ENCODE measurements at places on chromosomes 3 and 15.

DNA sequence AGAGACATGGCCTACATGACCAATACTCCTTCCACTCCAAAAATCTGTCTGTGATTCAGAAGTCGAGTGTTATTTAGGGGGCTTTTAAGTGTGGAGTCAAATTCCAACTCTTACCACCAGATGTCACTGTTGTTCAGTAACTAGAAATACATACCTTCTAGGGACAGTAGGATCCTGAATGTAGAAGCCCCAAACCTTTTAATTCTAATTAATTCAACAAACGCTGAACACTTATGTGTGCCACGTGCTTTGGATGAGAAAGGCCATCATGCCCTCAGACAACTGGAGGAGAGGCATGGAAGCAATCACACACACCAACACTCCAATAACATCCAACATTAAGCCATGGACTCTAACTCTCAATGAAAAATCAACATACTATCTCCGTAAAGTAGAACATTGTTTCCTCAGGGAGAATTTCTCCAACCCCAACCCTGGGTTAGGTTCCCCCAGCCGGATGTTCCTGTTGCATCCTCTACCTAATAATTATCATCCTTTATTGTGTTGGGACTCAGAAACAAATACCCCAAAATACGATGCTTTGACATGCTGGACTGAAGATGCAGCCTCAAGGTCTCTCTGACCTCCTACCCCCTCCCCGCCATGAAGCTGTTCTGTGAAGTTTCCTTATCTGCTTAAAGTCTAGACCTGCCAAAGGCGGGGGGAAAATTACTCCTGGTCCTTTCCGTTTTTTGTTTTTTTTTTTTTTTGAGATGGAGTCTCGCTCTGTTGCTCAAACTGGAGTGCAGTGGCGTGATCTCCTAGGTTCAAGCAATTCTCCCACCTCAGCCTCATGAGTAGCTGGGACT lies 8.0 kb upstream of the CCDC13 start:
- no peak for DNase-seq

DNA sequence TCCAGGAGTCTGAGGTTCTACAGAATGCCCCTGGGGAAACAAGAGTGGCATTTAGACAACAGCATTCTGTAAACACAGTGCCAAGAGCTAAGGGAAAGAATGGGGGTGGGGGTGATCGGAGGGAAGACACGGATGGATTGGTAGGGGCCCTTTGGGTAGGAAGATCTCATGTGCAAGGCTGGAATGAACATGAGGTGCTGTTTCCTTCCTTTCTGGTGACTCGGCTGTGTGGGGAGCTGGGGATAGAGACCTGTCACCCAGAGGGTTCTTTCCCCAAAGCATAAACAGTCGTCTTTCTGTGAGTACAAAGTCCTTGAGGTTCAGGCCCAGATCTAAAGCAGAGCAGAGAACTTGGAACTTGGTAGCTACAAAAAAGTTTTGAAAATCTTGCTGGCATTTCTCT lies 11.7 kb downstream of the TPM1 start:
- no peak for DNase-seq

GRCh38 chr15:99443768-99444446 lies 121.9 kb upstream of the MEF2A start:
- DNase-seq: no peak

GRCh38 chr3:175885231-175885766 lies 1026.2 kb downstream of the NAALADL2 start:
- no peak for DNase-seq

GRCh38 chr15:40249477-40250303 lies 10.8 kb downstream of the PAK6 start:
- no peak for DNase-seq

DNA sequence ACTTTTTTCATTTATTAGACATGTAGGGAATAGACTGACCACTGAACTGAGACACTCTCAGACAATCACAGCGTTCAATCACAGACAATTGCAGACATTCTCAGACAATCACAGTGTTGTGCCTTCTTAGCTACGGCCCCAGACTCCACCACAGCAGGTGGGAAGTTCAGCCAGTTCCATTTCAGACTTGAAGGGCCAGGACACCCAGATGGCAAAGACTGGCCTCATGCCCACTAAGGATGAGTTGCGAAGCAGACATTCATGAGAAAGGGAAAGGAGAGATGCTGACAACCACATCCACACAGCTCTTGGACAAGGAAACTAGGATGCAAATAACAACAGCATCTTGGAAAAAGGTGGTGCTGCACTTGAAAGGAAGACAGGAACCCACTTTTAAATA lies 21.9 kb upstream of the ALDH1L1 start:
- DNase-seq: no peak

GRCh38 chr3:69178838-69179739 lies 56.7 kb upstream of the LMOD3 start:
- DNase-seq: no peak

DNA sequence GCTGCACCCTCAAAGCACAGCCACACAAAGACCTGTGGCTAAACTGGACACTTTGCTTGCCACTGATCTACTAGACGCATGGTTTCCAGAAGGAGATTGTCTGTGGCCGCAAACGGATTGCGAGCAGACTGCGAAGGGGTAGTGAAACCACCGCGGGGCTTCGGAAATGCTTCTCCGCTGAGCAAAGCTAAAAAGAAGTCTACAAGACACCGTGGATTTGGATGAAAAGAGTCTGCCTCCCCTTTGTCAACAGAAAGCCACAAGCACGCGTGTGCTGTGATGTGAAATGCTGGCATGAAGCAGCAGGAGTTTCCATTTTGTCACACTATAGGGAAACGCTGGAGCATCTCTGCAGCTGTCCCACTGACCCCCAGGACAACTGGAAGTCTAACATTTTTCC lies 63.0 kb downstream of the TMEM44 start:
- no peak for DNase-seq

- DNase-seq: no peak
Measured at GRCh38 chr15:62975515-62975914, 67.0 kb upstream of the TPM1 start.

- DNase-seq: no peak
Measured at GRCh38 chr3:171283848-171284222, 176.4 kb downstream of the TNIK start.

DNA sequence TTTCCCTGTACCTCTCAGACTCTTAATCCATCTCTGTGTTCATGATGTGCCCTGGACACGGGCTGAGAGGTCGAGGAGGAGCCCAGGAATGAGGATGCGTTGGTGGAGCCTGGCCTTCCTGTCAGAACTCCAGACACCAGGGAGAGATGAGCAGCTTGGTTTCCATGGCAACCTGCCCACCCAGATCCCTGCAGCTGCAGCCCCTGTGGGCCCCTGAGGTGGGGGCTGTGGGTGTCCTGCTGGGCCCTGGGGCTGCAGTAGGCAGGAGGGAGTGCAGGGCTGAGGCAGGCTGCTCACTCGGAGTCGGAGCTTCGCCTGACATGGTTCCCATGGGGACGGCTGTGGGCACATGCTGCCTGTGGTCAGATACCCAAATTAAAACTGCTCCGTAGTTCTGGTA lies 7.7 kb upstream of the SCN10A start:
- DNase-seq: no peak

GRCh38 chr3:187743195-187744141 lies 1.8 kb downstream of the BCL6 start:
- DNase-seq: peak; percentile 73

DNA sequence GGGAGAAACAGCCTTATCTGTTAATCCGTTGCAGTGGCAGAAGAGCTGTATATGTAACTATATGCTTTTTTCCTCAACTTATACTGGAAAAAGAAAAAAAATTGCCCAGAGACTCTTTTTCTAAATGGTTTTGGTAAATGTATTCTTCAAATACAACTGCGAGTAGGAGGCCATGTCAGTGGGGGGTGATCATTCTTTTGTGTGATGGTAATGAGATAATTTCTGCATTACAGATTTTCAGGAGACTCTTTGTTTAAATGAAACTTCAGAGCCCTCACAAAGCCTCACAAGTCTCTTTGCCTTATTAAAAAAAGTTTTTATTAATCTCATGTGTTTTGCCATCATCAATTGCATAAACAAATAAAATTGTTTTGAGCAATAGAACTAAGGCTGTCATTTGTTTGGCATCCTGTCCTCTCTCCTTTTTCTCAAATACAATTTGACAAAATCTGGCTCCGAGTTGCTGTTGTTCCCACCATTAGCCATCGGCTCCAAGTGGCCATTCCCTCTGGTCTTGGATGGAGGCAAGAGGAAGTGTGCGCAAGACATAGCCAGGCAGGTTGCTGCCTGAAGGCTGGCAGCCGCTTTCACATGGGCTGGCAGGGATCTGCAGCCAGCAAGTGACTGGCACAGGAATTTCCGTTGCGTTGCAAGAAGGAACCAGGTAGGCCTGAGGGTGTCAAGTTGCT lies 116.7 kb downstream of the FNDC3B start:
- no peak for DNase-seq

DNA sequence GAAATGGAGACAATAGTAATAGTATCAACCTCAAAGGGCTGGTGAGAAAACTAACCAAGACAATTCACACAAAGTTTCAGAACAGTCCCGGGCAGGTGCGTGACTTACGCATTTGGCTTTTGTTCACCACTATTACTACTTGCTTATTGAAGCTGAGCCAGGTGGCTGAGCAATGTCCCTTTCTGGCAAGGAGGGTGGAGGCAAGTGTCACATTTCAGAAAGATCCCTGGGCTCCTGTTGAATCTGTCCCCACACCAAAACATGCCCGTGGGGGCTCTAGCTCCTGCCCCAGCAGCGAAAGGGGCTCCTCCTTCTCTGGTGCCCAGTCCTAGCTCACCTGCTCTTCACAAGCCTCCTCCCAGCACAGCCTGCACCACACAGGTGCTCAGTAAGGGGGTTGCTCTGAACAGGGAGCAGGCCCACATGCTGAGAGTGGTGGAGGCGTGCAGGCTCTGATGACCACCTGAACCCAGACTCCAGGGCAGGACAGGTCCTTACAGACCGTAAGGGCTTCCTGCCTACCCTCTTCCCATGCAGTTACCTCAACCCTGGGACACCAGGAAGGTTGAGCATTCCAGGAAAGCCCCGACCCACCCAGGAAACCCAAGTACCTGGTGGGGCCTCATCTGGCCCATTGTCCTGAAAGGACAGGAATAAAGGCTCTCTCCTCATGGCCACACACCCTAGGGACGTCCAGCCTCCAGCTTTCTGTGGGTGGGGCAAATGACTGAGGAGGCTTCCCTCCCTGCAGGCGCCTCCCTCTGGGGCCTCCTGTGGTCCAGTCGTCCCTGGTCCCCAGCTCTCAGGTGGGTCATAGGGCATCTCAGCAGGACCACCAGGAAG lies 32.6 kb downstream of the SEMA7A start:
- peak; percentile 45 for DNase-seq

- no peak for DNase-seq
Measured at GRCh38 chr15:27535445-27536129, 563.5 kb downstream of the OCA2 start.

All from T-helper 2 cell treated with Interferon-gamma antibody and Interleukin-4, amounts not matched to agents 5 μg/mL and 100 μg/mL, for 36 hours (primary cell).